Breast epithelium (tissue), 4 donors: ENCODE measurements at places on chromosomes 12 and 14. TPM values are rescaled to one million over a fixed set of nuclear protein-coding genes. Genes with fewer than 3 reads are reported as not detected.

- no peak for DNase-seq
Observed at GRCh38 chr12:40942326-40942725, 245.8 kb upstream of the PDZRN4 start.

DNA sequence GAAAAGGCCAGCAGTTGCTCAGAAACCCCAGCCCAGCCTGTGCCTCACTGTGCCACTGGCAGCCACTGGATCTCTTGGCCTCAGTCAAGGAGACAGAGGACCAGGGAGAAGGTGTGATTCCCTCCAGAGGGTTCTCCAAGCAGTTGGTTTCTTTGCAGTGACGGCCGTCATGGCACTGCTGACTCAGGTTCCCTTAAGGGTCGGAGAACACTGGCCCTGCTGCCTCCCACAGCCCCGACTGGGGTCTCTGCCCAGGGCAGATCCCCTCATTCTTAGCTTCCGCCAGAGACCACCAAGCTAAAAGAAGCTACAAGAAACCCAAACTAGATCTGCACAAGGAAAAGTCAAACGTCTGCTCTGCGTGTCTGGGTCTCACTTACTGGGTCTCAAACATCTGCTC, 16.4 kb downstream of the TSPAN11 start:
- DNase-seq = no peak

- DNase-seq = no peak
Observed at GRCh38 chr12:3613641-3614395, 122.8 kb downstream of the PRMT8 start.

DNA sequence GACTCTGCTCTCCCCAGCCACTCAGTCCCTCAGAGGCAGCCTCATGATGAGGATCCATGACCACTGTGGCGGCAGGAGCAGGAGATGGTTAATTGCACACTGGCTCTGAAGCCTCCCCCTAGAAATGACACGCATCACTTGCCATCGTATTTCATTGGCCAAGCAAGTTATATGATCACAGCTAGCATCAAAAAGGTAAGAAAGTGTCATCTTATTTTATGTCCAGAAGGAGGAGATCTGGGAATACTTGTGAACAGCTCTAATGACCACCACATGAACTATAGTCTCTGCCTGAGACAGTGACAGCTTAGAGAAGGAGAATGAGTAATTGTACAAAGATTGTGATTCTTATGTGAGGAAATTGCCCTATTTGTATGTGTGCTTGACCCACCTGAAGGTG, 363.4 kb downstream of the NUAK1 start:
- no peak for DNase-seq

GRCh38 chr12:45575823-45576475, 153.6 kb upstream of the ARID2 start:
- no peak for DNase-seq

GRCh38 chr12:113385282-113385882, 18.3 kb downstream of the SDS start:
- DNase-seq = no peak

DNA sequence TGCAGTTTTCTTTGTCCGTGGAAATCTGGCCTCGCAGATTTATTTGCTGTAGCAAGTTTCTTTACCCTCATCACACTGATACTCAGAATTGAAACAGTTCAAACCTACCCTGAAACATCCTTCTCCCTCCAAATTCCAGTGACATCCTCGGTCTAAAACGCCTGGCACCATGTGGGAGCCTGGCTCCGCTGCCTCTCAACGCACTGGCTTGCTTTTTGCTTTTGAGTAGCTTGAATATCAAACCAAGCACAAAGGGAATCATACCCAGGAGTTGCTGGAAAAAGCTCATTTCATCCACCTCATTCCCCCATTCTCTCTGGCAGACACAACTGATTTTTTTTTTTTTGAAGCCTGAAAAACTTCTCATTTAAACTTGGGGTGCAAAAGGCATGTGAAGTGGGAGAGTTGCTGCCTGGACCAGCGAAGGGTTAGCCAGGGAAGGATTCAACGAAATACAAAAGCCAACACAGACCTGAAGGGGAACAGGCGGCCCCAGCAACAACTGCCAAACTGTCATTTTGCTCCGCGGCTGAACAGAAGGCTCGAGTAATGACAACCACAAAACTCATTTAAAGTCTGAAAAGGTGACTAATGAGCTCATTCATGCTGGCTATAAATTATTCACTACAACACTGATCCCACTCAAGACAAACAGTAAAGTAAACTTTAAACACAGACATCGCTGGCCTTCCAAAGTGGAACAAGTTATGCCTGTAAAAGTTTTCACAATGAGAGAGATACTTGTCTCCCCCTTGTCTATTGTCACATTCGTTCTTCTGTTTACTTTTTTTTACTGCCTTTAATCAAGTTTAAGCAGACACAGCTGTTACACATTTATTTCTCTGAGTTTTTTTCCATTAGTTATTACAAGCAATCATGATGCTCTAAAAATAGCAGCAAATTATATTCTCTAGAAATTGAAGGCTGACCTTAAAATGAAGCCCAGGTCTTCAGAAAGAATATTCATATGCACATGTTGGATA, 12.5 kb upstream of the FOXN3 start:
- DNase-seq = no peak

GRCh38 chr12:53324113-53324778, 2.8 kb upstream of the AAAS start:
- no peak for DNase-seq

- no peak for DNase-seq
Observed at GRCh38 chr12:109961201-109961600, 35.0 kb downstream of the GIT2 start.

GRCh38 chr12:116515684-116516083, 43.5 kb upstream of the MAP1LC3B2 start:
- DNase-seq = no peak

The ESPL1 gene
- 1.3 TPM for total RNA-seq

The RILPL1 gene
- total RNA-seq = 15.1 TPM

The RIN3 gene
- 10.7 TPM for total RNA-seq

The KRT82 gene
- not detected for total RNA-seq

The CLEC12A gene
- not detected for total RNA-seq

The TEX22 gene
- 0.33 TPM for total RNA-seq

The FERMT2 gene
- 87.8 TPM for total RNA-seq

The RNASE1 gene
- 303 TPM for total RNA-seq

The CPM gene
- total RNA-seq = 63.4 TPM

The ANO4 gene
- 0.33 TPM for total RNA-seq
